ENCODE measurements at places on chromosomes 2 and 18.

GRCh38 chr2:16584084-16584483 is 81.5 kb downstream of the CYRIA start:
- no peak for DNase-seq

DNA sequence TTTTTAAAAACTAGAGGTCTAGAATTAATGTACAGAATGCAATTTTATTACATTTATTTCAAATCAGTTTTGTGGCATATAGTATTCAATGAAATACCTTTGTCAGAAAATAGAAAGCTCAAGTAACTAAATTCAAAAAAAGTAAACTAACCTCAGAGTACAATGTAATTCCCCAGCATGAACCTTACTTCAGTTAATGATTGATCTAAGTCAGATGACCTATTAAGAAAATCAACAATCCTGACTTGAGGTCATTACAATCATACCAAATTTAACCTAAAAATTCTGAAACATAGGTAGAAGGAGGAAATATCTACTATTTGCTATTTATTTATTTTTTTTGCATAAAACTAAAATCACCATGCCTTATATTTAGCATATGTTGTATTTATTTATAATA is 142.9 kb downstream of the CCDC102B start:
- no peak for DNase-seq

- no peak for DNase-seq
Observed at GRCh38 chr2:219158586-219158985, 2.0 kb downstream of the NHEJ1 start.

DNA sequence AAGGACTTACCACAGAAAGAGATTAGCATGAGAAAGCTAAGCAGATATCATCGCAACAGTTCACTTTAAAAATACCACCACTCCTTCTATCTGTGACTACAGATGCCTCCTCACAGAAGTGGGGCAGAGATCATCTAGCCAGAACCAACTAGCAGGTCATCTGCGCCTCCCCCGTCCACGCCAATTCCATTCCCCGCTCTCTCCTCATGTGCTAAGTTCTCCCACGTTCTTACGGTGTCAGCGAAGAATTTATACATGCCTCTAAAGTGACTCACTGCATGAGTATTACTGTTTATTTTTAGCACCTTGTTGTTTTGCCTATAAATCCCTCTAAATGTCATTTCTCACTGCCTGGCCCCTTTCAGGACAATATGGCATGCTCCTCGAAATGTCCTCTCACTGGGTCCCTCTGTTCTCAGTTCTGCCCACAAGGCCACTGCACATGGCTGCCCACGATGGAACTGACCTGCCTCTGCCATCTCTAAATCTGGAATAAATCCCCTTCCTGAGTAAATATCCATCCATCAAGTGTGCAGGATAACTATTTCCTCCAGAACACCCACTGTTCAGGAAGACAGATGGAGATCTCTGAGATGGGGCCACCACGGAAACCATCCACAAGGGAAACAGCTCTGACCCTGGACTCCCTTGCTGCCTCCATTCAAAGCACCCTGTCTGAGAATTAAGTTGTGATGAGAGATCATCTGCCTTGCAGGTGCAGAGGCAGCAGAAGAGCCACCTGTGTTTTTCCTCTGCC is 137.7 kb downstream of the IRS1 start:
- no peak for DNase-seq

- no peak for DNase-seq
Observed at GRCh38 chr2:171991027-171991426, 8.7 kb upstream of the METAP1D start.

DNA sequence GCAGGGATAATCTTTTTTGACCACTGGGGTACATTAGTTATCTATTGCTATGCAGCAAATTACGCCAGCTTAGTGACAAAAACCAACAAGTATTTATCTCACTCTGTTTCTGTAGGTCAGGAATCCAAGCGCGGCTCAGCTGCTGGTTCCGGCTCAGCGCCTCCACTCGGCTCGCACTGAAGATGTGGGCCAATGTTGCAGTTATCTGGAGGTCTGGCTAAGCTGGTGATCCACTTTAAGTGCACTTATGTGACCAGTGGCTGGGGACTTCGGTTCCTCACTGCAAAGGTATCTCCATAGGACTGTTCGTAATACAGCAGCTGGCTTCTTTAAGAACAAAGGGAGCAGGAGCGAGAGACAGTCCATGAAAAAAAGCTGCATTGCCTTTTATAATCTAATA is 591.9 kb downstream of the TMEM182 start:
- no peak for DNase-seq

- no peak for DNase-seq
Observed at GRCh38 chr2:9085353-9085752, 81.9 kb upstream of the MBOAT2 start.

GRCh38 chr2:66866331-66867062 is 431.6 kb downstream of the MEIS1 start:
- DNase-seq: no peak

GRCh38 chr2:88351249-88351601 is 101.3 kb downstream of the FOXI3 start:
- no peak for DNase-seq

GRCh38 chr2:19536136-19536535 is 177.7 kb upstream of the OSR1 start:
- DNase-seq: no peak

DNA sequence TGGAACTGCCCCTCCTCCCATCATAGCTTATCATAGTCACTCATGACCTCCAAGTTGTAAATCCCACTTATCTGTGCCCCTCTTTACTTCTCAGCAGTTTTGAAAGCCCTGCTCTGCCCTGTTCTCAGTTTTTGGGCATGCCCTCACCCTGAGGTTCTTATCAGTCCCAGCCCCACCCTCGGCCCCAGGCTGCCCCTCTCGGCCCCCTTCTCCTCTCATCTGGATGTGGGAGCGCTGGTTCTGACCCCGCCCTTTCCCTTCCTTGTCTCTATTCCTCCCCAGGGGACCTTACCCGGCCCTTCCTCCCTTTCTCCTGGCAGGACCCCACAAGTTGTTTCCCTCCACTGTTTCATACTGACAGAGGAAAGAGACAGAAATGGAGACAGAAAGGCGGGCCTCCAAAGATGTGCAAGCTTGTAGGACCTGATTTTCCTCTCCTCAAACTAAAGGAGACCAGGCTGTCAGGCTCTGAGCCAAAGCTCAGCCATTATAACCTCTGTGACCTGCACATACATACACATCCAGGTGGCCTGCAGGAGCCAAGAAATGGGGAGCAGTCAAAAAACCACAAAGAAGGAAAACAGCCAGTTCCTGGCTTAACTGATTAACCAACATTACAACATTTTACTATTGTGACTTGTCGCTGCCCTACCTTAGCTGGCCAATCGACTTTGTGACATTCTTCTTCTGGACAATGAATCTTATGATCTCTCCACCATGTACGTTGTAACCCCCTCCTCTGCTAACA is 171.0 kb upstream of the HS6ST1 start:
- DNase-seq: no peak

- DNase-seq: no peak
Observed at GRCh38 chr2:121219866-121220265, 65.1 kb downstream of the TFCP2L1 start.

DNA sequence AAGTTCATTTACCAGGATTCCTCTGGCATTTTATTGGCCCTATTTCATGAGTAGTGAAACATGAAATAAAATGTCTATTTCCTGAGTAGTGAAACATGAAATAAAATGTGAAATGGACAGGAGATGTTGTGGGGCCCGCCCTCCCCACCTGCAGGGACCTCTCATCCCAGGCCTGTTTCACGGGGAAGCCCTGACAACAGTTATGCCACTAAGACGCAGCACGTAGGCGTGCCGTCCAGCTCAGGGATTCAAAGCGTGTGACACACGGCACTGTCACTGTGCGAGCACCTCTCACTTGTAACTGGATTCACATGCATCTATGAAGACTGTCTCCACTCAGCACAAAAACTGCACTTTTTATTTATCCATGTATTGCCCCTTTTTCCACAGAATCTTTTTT is 83.4 kb upstream of the SNTG2 start:
- DNase-seq: no peak

- no peak for DNase-seq
Observed at GRCh38 chr2:7161501-7161900, 244.3 kb downstream of the RNF144A start.

GRCh38 chr2:190854726-190855125 is 25.9 kb upstream of the GLS start:
- DNase-seq: no peak

DNA sequence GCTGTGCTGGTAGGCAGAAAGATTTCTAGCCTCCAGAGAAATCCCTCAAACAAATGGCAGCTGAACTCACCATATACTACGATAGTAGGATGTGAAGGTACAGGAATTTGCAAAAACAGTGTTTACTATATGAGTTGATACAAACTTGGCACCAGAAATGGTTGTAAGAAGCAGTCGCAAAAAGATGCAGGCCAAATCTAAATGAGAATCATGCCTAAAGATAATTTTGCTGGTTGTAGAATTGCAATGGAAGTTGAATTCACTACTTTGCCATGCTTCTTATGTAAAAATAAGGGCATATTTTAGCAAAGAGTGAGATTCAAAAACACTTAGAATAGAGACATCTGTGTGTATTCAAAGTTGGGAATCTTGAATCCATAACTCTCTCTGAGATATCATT is 924.7 kb downstream of the SUCLG1 start:
- DNase-seq: no peak

- DNase-seq: no peak
Observed at GRCh38 chr2:235705296-235705695, 211.5 kb downstream of the AGAP1 start.

Data from stimulated activated CD4-positive, alpha-beta T cell treated with anti-CD3 and anti-CD28 coated beads, TNF-alpha, amount 100 ng/mL, for 1 hour (primary cell).